Activated naive CD8-positive, alpha-beta T cell treated with anti-CD3 and anti-CD28 coated beads, Interleukin-2, amount 10 ng/mL, durations not matched to agents 7 days and 5 days (primary cell): ENCODE measurements at places on chromosomes 16 and 17. TPM values are rescaled to one million over a fixed set of nuclear protein-coding genes. Genes with fewer than 3 reads are reported as not detected.

DNA sequence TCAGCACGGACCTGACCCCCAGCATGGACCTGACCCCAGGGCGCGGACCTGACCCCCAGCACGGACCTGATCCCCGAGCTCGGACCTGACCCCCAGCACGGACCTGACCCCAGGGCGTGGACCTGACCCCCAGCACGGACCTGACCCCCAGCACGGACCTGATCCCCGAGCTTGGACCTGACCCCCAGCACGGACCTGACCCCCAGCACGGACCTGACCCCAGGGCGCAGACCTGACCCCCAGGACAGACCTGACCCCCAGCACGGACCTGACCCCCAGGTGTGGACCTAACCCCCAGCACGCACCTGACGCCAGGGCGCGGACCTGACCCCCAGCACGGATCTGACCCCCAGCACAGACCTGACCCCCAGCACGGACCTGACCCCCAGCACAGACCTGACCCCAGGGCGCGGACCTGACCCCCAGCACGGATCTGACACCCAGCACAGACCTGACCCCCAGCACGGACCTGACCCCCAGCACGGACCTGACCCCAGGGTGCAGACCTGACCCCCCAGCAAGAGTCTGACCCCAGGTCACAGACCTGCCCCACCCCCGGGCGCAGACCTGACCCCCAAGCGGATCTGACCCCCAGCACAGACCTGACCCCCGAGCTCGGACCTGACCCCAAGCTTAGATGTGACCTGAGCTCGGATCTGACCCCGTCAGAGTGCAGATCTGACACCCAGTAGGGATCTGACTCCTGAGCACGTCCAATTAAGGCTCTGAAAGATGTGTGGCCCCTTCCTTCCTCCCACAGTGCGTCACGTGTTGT lies 98.7 kb downstream of the C16orf95 start:
- DNase-seq = no peak

The OR4D2 gene
- not detected for total RNA-seq

- DNase-seq = no peak
Observed at GRCh38 chr16:50602531-50603205, 54.5 kb downstream of the NKD1 start.

DNA sequence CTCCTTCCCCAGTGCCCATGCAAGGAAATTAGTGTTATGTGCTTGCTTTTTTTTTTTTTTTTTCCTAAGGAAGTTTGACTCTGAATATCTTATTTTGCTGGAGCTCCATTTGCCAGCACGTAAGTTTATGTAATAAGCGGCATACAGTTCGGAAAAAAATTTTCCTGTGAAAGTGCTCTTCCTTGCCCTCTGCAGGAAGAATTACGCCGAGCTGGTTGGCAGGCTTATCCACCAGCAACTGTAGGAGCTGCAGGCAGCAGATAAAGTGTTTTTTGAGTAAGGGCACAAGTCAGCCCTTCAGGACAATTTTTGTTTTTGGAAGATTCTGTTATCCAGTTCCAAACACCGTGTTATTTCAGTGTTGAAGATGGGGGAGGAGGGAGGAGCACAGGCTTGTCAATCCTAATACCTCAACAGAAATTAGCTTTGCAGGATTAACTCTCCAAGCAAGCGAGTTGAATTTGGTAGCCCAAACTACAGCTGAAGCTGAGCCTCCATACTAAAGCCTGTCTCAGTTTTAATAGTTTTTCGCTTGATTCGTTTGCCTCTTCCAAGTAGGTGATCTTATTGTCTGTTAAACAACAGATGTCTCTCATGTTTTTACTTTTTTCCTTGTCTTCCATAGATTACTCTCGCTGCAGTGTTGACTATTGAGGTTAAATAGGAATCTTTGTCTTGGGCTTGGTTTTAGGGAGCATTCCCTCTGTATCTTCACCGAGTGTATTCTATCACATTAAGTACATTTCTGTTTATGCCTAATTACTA lies 1.1 kb downstream of the SPECC1 start:
- no peak for DNase-seq

The RAI1 gene
- total RNA-seq = 25.0 TPM

GRCh38 chr17:62800585-62800984 lies 7.5 kb downstream of the MARCHF10 start:
- DNase-seq = no peak

The CSH2 gene
- total RNA-seq = not detected

The GH2 gene
- total RNA-seq = not detected

DNA sequence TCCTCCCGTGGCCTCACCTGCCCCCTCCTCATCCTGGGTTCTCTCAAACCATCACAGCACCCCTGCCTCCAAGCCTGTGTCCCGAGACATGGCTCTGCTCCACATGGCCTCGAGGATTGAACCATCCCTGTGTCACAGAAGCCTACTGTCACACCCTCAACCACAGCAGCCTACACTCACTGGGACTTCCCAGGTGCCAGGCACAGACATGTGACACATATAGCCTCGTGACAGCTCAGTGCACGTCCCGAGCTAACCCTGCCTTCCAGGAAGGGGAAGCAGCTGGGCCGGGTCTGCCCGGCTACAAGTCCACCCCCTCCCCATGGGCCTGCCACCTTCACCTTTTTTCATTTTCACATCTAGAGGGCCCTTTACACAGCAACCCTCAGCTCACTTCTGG lies 238.3 kb downstream of the CPPED1 start:
- no peak for DNase-seq

DNA sequence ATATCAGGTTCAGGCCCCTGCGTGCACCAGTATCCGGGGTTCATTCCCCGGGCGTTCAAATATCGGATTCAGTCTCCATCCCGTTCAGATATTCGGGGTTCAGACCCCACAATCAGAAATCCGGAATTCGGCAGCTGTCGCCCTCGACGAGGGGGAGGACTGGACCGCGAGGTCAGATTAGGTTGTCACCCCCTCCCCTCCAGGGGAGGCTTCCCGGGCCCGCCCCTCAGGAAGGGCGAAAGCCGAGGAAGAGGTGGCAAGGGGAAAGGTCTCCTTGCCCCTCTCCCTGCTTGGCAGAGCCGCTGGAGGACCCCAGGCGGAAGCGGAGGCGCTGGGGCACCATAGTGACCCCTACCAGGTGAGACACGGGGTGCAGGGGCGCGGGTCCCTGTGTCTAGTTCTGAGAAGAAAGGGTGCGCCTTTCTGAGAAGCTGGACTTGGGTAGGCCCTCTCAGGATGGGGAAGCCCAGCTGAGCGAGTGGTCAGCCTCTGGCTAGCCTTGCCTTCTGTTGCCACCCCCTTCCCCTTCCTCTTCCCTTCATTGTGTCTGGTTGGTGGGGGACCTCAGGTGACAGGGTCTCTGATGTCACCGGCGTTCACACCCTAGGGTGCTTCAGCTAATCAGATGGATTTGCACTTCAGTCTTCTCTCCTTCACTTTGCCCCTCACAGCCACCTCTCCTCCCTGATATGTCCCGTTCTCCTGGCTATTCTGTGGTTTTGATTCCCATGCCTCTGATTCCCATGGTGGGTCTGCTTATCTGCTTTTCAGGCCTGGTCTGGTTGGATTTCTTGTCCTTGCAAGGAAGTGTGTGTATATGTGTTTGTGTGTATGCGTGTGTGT lies 844 bp downstream of the TAOK2 start:
- peak; percentile 51 for DNase-seq
